ENCODE measurements at places on chromosomes 2 and 18. TPM values are rescaled to one million over a fixed set of nuclear protein-coding genes. Genes with fewer than 3 reads are reported as not detected.

C2orf74 gene
- total RNA-seq = 29.0 TPM

CPO gene
- total RNA-seq = not detected

ARHGAP28 gene
- total RNA-seq = 1.8 TPM

ATF2 gene
- 30.2 TPM for total RNA-seq
